Panc1 (cell line): ENCODE measurements at places on chromosomes 2 and 18. TPM values are rescaled to one million over a fixed set of nuclear protein-coding genes. Genes with fewer than 3 reads are reported as not detected.

GRCh38 chr2:35454966-35455638 is 900.5 kb upstream of the CRIM1 start:
- H3K36me3 ChIP-seq = no peaks in the 10 kb centered on the region
- no peak overlapping the region for H3K4me3 ChIP-seq
- H3K27me3 ChIP-seq = no peaks in the 10 kb centered on the region
- no peaks in the 10 kb centered on the region for H3K4me1 ChIP-seq
- H3K27ac ChIP-seq = no peak overlapping the region
- DNase-seq = no peak

DNA sequence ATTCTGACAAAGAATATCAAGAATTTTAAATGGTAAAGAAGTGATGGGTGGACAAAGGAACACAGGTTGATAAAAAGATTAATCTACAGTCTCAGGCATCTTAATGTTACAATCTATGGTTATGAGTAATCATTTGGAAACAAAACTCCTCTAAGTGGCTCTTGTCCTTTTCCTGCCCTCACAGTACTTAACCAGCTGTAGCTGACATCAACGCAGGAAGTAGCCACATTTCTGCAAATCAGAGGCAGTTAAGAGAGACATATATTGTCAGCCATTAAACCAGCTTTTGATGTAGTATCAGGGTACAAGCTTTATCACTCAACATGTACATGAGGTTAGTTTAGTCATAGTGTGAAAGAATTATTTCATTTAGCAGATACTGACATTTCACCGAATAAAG is 244.6 kb downstream of the NR4A2 start:
- DNase-seq = no peak
- H3K27ac ChIP-seq = no peak overlapping the region
- H3K4me1 ChIP-seq = no peaks in the 10 kb centered on the region
- H3K36me3 ChIP-seq = no peaks in the 10 kb centered on the region
- H3K27me3 ChIP-seq = no peaks in the 10 kb centered on the region
- no peak overlapping the region for H3K4me3 ChIP-seq

Gene ELOA2
- total RNA-seq = not detected

GRCh38 chr2:239147376-239147775 is 253.4 kb downstream of the HDAC4 start:
- H3K4me1 ChIP-seq = no peaks in the 10 kb centered on the region
- H3K27me3 ChIP-seq = no peaks in the 10 kb centered on the region
- no peak for DNase-seq

DNA sequence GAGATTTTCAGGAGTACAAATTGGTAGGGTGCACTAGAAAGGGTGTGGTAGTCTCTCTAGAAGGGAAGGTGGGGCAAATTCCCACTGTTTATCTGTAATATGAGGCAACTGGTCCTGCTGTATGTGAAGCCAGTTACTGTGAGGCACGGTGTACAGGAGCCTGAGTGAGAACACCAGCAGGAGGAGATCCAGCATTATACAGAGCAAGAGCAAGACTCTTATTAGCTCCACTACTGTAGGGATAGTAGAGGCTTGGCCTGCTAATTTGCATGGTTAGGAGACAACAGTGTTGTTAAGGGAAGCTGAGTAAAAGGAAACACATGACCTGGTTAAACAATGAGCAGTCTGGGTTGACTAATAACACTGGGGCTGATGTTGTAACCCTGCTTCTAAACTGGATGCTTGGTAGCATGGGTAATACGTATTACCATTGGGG is 76.3 kb upstream of the WDSUB1 start:
- no peak for DNase-seq
- no peak overlapping the region for H3K27ac ChIP-seq
- no peak overlapping the region for H3K4me3 ChIP-seq
- H3K4me1 ChIP-seq = no peaks in the 10 kb centered on the region
- H3K27me3 ChIP-seq = no peaks in the 10 kb centered on the region

Gene XIRP2
- not detected for total RNA-seq

- H3K4me1 ChIP-seq = no peaks in the 10 kb centered on the region
- DNase-seq = no peak
- no peak overlapping the region for H3K27ac ChIP-seq
- no peak overlapping the region for H3K4me3 ChIP-seq
Measured at GRCh38 chr18:78150590-78150989, 829.0 kb upstream of the SALL3 start.

Gene GREB1L
- total RNA-seq = 11.0 TPM

GRCh38 chr2:231378026-231378722 is 17.3 kb upstream of the B3GNT7 start:
- peaks cover 11% of the 10 kb centered on the region for H3K4me1 ChIP-seq
- no peak for DNase-seq
- no peak overlapping the region for H3K4me3 ChIP-seq
- H3K27ac ChIP-seq = peak overlapping the region; percentile 70
- H3K27me3 ChIP-seq = no peaks in the 10 kb centered on the region

DNA sequence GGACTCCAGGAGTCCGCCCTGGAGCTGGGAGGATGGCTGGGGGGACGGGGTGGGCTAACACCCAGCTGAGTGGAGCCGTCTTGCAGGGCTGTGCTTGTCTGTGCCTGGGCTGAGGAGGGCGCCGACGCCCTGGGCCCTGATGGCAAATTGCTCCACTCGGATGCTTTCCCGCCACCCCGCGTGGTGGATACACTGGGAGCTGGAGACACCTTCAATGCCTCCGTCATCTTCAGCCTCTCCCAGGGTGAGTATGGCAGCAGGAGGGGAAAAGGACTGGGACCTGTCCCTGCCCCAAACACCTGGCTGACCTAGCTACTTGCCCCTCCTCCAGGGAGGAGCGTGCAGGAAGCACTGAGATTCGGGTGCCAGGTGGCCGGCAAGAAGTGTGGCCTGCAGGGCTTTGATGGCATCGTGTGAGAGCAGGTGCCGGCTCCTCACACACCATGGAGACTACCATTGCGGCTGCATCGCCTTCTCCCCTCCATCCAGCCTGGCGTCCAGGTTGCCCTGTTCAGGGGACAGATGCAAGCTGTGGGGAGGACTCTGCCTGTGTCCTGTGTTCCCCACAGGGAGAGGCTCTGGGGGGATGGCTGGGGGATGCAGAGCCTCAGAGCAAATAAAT is 12.9 kb downstream of the KHK start:
- no peak overlapping the region for H3K4me3 ChIP-seq
- no peak overlapping the region for H3K27ac ChIP-seq
- DNase-seq = no peak

GRCh38 chr2:117086943-117087250 is 727.6 kb upstream of the DDX18 start:
- H3K27ac ChIP-seq = no peak overlapping the region
- no peak for DNase-seq
- H3K36me3 ChIP-seq = no peaks in the 10 kb centered on the region
- no peaks in the 10 kb centered on the region for H3K4me1 ChIP-seq
- H3K27me3 ChIP-seq = no peaks in the 10 kb centered on the region

DNA sequence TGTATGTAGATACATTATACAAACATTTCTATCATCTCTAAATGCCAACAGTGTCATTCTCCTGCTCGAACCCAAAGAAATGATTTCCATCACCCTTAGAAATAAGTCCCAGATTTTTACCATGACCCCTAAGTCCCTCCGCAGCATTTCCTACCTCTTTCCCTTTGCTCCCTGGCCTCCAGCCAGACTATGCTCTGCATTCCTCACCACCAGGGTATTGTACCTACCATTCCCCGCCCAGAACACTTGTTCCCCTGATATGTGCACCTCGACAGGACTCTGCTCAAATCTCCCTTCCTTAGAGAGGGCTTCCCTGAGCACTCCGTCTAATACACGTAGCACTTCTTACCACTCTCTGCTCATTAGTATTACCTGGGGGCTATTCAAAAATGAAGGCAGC is 630.2 kb downstream of the ARHGAP15 start:
- no peaks in the 10 kb centered on the region for H3K27me3 ChIP-seq
- DNase-seq = no peak
- no peak overlapping the region for H3K4me3 ChIP-seq
- H3K27ac ChIP-seq = no peak overlapping the region

GRCh38 chr18:74861154-74861553 is 263.5 kb downstream of the ZNF407 start:
- H3K27ac ChIP-seq = no peak overlapping the region
- no peaks in the 10 kb centered on the region for H3K36me3 ChIP-seq
- DNase-seq = no peak
- H3K4me1 ChIP-seq = no peaks in the 10 kb centered on the region
- H3K4me3 ChIP-seq = no peak overlapping the region

- no peak for DNase-seq
- peak overlapping the region; percentile 81 for H3K27ac ChIP-seq
- H3K4me3 ChIP-seq = no peak overlapping the region
- no peaks in the 10 kb centered on the region for H3K36me3 ChIP-seq
- H3K27me3 ChIP-seq = no peaks in the 10 kb centered on the region
Measured at GRCh38 chr18:35479911-35480586, 17.7 kb downstream of the INO80C start.

- H3K4me1 ChIP-seq = peaks cover 29% of the 10 kb centered on the region
- no peaks in the 10 kb centered on the region for H3K36me3 ChIP-seq
- H3K27me3 ChIP-seq = no peaks in the 10 kb centered on the region
- peak within 1 kb of the TSS; percentile 95 for H3K4me3 ChIP-seq
Measured at GRCh38 chr2:69741575-69742321, at the start of gene ANXA4. Gene ANXA4, plus strand, starts transcription at chr2:69742134. Its CDS starts 39,432 bp downstream, at chr2:69781566.

DNA sequence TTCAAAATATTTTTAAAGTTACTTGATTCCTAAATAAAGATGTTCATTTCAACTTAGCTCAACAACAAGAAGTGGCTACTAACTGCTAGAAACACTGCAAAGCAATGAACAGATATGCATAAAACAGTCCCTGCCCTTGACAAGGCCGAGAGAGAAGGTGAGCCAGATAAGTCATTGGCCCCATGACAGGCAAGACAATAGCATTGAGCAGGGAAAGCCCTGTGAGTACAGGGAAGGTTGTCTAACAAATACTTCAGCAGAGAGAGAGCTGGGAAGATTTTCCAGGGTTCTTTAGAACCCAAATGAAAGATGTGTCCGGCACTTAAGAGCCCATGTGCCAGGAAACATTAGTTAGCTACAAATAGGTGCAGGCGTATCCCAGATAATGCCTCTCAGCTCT is 4.7 kb downstream of the LAMA1 start:
- H3K27ac ChIP-seq = no peak overlapping the region
- H3K27me3 ChIP-seq = peaks cover 2% of the 10 kb centered on the region; the same call in 1 of the 2 replicates
- no peak overlapping the region for H3K4me3 ChIP-seq
- no peak for DNase-seq

Gene C2orf66
- total RNA-seq = 0.33 TPM

Gene C2orf92
- 6.0 TPM for total RNA-seq

DNA sequence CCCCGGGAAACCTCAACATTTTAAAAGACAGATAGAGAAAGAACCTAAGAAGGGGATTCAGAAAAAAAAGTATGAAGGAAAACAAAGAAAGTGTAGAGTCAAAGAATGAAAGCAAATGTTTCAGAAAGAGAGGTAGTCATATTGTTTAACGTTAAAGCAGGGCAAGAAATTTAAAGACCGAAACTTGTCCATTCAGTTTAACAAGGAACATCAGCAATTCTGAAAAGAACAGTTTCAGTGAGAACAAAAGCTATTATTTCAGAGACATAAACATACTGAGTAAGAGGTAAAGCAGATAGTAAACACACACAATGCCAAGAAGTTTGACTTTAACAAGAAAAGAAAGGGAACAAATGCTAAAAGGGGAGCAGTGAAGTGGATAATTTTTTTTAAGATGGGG is 41.1 kb downstream of the MBD2 start:
- no peak overlapping the region for H3K4me3 ChIP-seq
- H3K36me3 ChIP-seq = no peaks in the 10 kb centered on the region
- no peak for DNase-seq

GRCh38 chr18:24910221-24910620 is 441.7 kb downstream of the ZNF521 start:
- no peaks in the 10 kb centered on the region for H3K4me1 ChIP-seq
- H3K4me3 ChIP-seq = no peak overlapping the region
- no peaks in the 10 kb centered on the region for H3K36me3 ChIP-seq
- no peak overlapping the region for H3K27ac ChIP-seq

- no peaks in the 10 kb centered on the region for H3K36me3 ChIP-seq
- no peaks in the 10 kb centered on the region for H3K27me3 ChIP-seq
- no peak overlapping the region for H3K27ac ChIP-seq
- H3K4me3 ChIP-seq = no peak overlapping the region
Measured at GRCh38 chr18:56252456-56252855, 385.9 kb downstream of the TXNL1 start.

DNA sequence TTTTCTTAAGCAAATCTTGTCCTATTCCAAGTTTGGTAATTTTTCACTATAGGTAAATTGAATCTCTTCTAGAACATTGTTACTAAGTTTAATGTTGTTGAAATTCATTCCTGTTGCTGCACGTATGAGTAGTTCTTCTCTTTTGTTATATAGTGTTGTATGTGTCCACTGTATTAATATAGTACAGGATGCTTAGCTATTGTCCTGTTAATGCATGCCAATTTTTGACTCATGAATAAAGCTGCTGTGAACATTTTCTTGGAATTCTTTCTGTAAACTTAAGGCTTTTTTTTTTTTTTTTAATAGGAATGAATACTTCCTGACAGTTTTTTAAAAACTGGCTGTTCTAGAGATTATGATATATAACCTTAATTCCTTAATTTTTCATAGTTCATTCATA is 326.9 kb downstream of the SLC4A3 start:
- H3K27me3 ChIP-seq = no peaks in the 10 kb centered on the region
- no peak overlapping the region for H3K4me3 ChIP-seq
- H3K36me3 ChIP-seq = no peaks in the 10 kb centered on the region
- no peak for DNase-seq
- H3K4me1 ChIP-seq = no peaks in the 10 kb centered on the region

Gene PHOSPHO2
- total RNA-seq = 6.2 TPM

DNA sequence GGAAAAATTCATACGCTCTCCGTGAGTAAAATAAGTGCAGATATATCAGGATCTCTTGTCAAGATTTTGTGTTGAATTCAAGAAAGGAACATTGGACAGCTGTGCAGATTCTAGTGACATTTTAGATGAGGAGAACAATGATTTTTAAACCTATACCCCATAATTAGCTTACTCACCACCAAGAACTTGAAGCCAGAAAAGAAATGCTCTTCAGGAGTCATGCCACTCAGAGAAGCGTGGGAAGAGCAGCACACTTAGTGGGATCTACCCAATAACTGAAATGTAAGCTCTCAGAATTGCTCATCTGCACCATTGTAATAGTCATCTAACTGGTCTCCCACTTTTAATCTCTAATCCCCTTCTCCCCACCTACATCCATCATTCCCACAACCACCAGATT is 9.2 kb upstream of the ERMN start:
- no peaks in the 10 kb centered on the region for H3K4me1 ChIP-seq
- H3K36me3 ChIP-seq = no peaks in the 10 kb centered on the region
- H3K27ac ChIP-seq = no peak overlapping the region
- no peak overlapping the region for H3K4me3 ChIP-seq

GRCh38 chr2:73986085-73986681 is 1.5 kb downstream of the TET3 start:
- peak overlapping the region; percentile 64 for H3K4me3 ChIP-seq
- no peaks in the 10 kb centered on the region for H3K27me3 ChIP-seq
- no peak for DNase-seq
- peak overlapping the region; percentile 86 for H3K27ac ChIP-seq
- peaks cover 53% of the 10 kb centered on the region for H3K4me1 ChIP-seq
- no peaks in the 10 kb centered on the region for H3K36me3 ChIP-seq

Gene LRATD1
- 0.05 TPM for total RNA-seq
